ENCODE measurements at places on chromosomes 4 and X.

- DNase-seq, result peak; percentile 26
These were observed 169.0 kb upstream of the BCOR start for GRCh38 chrX:40266490-40267333.

DNA sequence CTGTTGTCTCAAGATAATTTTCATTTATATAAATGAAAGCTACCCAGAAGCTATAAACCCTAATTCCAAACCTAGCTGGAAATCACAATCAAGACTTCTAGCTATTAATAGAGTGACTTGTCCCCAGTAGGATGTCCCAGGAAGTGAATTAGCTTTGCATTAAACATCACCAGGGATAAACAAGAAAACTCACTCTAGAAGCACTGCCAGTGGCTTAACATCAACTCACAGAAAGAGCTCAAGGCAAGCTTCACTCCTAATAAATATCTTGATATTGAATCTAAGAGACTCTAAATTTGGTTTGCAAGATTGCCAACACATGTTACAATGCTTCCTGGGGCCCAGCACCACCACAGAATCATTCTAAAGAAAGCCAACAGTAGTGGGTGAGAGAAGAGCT, 468.7 kb upstream of the FAM241A start:
- DNase-seq, result no peak

DNA sequence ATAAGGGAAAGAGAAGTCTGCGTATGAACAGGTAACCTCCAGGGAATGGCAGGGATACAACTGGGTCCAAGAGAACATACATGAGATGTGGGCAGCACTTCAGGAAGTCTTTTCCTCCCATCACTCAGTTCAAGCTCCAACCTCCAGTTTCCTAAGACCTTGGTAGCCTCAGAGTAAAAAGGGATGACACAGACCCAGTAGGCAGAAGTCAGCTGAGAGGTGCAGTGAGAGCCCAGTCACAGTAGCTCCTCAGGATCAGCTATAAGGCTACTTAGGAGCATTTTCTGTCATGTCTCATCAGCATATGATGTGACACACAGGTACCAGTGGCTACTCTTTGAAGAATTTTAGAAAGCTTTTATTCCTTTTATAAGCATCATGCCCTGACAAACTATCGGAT, 12.5 kb upstream of the STS start:
- no peak for DNase-seq

GRCh38 chr4:46937493-46937892, 28.4 kb upstream of the COX7B2 start:
- no peak for DNase-seq

GRCh38 chr4:10743357-10743756, 58.8 kb upstream of the CLNK start:
- DNase-seq, result no peak

- no peak for DNase-seq
These were observed 431.2 kb downstream of the GASK1B start for GRCh38 chr4:157741642-157742041.

- no peak for DNase-seq
These were observed 11.1 kb upstream of the GABRE start for GRCh38 chrX:151985531-151985930.

GRCh38 chr4:40423735-40424134, 88.6 kb downstream of the CHRNA9 start:
- DNase-seq, result no peak

GRCh38 chrX:53089224-53089842, 4.6 kb upstream of the KANTR start:
- no peak for DNase-seq

DNA sequence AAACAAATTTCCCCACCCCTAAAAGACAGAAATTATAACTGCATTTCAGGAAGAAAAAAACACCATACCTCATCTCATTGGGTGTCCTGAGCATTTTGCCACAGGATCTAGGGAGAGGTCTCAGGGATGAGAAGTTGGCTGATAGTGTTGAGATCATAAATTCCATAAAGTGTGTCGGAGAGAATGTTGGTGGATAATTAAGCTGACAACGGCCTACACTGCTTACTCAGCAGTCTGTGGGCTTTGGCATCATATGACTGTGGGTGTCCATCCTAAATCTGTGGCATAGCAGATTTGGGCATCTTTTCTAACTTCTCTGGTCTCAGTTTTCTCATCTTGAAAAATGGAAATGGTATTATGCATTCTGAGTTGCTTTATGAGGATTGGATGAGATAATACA, 12.3 kb downstream of the CENPVL3 start:
- DNase-seq, result no peak

DNA sequence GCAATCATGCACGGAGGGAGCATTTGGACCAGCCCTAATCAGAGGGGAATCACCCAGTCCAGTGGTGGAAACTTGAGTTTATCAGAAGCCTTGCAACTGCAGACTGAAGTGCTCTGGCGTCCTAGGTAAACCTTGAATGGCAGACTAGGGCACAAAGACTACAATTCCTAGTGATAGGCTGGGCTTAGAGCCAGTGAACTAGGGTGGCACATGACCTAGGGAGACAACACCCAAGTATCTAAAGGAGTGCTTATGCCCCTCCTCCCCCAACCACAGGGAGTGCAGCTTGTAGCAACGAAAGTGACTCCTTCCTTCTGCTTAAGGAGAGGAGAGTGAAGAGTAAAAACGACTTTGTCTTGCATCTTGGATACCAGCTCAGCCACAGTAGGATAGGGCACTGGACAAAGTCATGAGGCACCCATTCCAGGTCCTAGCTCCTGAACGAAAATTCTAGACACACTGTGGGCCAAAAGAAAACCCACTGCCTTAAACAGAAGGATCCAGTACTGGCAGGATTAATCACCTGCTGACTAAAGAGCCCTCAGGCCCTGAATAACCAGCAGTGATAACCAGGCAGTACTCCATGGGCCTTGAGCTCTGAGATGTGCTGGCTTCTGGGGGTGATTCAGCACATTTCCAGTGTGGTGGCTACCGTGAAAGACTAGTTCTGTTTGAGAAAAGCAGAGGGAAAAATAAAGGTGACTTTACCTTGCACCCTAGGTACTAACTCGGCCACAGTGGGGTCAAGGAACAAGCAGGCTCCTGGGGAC, 58.7 kb upstream of the STARD8 start:
- DNase-seq, result no peak

GRCh38 chr4:72606751-72607150, 37.7 kb upstream of the ADAMTS3 start:
- DNase-seq, result no peak

GRCh38 chrX:112066813-112067212, 15.8 kb downstream of the TRPC5 start:
- DNase-seq, result no peak

DNA sequence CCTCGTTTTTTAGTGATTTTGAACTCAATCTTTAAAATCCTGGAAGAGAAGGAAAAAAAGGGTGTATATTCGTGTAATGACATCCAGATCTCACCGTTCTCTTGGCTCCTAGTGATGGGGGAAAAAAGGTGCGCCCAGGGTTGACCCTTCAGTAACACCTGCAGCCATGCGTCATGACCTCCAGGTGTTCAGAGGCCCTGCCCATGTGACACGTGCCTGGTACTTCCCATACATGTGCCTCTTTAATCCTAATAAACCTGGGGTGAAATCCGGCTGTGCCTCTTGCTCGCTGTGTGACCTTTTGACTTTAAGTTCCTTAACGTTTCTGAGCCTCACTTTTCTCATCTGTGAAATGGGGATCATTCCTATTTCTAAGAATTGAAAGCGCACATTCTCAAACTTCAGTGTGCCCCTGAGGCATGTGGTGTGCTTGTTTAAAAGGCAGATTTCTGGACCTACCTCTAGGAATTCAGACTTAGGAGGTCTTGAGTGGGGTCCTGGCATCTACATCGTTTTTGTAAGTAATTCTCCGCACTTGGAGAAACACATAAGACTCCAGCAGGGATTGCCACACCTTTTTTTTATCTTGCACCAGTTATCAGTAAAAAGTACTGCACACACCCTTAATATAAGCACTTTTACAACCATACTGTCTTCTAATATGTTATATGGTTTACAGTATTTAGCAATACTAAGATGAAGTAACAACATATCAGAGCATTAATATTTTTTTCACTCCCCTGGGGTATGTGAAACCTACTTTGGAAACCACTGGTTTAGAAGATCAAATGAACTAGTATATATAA, 90.1 kb downstream of the RELL1 start:
- no peak for DNase-seq

DNA sequence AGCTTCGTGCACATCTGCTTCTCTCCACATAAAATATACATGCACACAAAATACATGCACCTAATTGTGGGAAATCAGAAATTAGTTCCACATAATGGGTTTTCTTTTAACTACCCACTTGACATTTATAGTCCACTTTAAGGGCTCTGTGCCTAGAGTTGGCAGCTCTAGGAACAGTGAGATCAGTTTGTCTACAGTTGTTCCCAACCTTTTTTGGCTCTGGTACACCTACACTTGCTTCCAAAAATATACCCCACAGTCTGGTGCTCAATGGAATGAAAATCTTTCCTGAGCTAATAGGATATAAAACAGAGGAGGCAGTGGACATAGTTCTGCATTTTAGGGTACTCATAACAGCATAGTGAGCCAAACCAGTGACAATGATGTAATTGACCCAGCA, 36.1 kb downstream of the HDAC8 start:
- DNase-seq, result no peak

DNA sequence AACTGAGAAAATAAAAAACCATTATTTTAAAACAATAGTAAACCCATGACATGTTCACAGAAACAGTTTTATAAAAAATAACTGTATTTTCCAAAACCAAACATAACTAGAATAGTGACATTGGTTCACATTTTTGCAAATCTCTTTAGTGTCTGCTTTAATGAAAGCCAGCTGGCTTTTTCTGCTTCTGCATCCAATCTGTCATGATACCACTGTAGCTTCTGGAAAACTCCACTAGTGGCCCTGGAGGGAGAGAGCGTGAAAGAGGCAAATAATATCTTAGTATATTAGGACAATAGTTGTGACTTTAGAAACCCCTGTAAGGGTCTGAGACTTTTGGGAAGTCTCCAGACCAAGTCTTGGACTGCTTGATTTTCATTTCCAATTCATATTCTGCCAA, 31.1 kb downstream of the FGFBP1 start:
- DNase-seq, result no peak

DNA sequence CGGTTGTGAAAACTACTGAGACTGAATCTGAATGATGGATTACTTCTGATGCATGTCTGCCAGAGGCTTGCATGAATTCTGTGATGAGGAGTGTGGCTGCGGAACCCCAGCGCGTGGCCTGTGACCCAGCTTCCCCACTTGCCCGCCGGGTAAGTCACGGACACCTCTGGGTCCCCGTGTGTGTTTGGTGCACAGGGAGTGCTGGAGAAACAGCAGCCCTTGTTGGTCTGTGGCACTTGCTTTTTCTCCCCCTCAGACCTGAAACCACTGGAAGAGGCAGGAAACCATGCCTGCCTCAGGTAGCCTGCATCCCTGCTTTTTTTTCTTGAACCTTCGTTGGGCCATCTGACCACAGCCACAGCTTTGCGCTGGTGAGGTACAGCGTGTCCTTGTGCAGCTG, 51.9 kb upstream of the TADA2B start:
- DNase-seq, result no peak

GRCh38 chr4:129839687-129840086, 743.7 kb downstream of the C4orf33 start:
- DNase-seq, result no peak

DNA sequence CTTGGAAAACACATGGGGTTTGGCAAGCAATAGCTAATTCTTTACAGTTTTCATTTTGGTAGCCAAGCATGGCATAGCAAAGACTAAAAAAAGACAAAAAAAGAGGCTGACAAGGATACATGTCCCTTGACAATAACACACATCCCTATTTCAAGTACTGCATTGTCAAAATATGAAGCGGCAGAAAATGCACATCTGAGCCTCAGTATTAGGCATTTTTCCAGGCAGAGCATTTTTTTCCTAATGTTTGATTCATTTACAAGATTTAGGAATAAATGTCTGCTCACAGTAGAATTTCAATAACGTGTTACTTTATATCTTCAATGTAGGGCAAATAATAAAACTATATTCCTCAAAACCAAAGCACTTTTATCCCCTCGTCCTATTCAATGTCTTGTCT, 216.3 kb upstream of the PCDH18 start:
- no peak for DNase-seq

GRCh38 chr4:36054694-36055422, 189.5 kb downstream of the ARAP2 start:
- DNase-seq, result no peak
